Hematopoietic multipotent progenitor cell (in vitro differentiated cells): ENCODE measurements at places on chromosomes 2 and 18.

DNA sequence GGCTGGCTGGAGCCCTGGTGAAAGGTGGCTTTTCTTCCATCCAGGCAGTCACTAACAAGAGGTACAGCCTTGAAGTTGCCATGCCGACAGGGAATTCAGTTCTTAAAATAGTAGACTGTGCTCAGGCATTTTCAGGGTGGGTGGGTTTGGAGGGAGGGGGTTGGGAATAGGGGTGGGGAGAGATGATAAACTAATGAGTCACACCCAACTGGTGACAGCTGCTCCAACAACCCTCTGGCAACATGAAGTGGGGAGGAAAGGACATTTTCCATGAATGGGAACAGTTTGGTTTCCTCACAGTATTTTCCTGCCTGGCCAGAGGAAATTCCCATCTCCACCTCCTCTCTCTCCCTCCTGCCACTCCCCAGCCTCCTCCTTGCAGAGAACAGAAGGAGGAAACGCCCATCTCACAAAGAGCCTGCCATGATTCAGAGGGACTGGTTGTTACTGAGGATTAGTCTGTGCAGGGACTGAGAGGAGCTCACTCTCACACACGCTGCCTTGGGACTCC is 113.0 kb upstream of the SLC1A4 start:
- no peak for DNase-seq

DNA sequence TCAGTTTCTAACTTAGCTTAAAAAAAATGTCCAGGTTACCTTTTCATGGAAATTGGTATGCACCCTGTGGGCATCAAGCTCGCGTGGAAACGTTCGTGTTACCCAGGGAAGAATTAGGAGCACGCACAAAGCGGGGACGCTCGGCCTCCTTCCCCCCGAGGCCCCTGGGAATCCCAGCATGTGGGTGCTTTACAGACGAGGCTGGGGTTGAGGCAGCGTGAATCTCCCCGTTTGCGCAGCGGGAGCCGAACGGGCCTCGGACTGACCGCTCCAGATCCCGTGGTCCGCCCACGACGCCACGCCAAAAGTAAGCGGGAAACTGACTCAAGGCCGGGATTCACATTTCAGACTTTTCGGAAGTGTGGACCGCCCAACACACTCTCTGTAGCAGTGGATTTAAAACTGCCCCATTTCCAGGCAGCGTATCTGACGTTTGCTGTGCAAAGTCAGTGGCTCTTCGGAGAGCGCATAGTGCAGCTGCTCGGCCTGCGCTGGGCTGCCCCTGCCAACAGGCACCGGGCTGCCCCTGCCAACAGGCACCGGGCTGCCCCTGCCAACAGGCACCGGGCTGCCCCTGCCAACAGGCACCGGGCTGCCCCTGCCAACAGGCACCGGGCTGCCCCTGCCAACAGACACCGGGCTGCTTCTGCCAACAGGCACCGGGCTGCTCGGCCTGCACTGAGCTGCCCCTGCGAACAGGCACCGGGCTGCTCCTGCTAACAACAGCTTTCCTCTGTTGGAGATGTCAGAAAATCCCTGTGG is 49.7 kb downstream of the SH3YL1 start:
- no peak for DNase-seq

GRCh38 chr2:206942592-206943478 is 3.5 kb downstream of the CPO start:
- DNase-seq = no peak

GRCh38 chr2:188610050-188610444 is 318.4 kb downstream of the GULP1 start:
- no peak for DNase-seq

DNA sequence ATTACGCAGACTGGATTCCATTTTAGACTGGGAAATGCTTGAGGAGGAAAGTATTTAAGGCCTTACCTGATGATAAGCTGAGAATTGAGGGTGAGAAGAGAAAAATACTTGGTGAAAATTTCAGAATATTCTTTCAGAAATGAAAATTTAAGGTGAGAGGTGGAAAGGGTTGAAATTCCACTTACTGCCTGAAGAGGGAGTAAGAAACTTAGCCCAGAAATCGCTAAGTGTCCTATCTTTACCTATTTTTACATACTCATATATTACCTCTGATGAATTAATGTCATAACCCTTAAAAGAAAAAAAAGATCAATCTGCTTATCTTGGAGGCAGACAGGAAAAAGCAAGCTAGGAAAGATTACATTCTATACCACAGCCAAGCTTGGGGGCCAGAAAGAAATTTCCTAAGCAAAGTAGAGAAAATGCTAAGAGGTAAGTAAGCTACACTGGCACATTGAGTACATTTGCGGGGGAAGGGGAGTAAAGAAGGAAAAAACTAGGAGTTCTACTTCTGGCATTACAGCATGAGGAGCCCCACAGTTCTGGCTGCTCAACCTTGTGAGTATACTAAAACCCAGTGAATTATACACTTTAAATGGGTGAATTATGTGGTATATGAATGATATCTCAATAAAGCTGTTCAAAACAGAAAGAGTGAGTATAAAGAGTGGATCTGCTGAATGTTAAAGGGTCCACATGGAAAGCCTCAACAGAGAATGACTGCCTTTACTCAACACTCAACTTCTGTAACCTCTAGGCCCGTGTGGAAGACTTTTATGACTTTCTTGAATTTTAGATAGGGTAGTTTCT is 33.8 kb downstream of the SMC6 start:
- peak; percentile 25 for DNase-seq

GRCh38 chr2:203690441-203691047 is 15.9 kb upstream of the CD28 start:
- DNase-seq = no peak

- no peak for DNase-seq
Observed at GRCh38 chr2:55840460-55840859, 83.1 kb downstream of the EFEMP1 start.

DNA sequence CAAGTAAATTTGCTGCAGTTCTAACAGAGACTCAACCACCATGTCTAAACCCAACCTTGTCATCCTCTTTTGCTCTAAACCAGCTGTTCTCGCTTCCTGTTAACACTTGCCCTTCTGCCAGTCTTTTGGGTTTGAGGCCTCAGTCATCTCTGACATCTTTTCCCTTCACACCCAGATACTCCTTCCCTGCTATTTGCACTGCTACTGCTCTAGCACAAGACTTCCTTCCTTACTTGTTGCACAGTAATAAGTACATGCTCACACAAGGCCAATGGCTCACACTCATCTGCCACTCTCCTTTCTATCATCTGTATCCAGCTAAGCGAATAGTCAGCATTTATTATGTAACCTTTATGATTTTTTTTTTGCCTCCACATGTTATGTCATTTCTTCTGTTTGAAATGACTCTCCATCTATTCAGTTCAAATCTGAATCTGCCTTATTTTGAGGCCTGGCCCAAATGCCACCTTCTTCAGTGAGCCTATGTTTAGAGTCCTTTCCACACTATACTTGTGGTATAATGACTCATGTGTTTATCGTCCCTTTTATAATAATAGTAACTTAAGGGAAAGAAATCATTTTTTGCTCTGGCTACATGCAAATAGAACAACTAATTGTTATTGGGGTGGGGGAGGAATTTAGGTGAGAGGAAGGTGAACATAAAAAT is 22.5 kb upstream of the CDKL4 start:
- DNase-seq = no peak

DNA sequence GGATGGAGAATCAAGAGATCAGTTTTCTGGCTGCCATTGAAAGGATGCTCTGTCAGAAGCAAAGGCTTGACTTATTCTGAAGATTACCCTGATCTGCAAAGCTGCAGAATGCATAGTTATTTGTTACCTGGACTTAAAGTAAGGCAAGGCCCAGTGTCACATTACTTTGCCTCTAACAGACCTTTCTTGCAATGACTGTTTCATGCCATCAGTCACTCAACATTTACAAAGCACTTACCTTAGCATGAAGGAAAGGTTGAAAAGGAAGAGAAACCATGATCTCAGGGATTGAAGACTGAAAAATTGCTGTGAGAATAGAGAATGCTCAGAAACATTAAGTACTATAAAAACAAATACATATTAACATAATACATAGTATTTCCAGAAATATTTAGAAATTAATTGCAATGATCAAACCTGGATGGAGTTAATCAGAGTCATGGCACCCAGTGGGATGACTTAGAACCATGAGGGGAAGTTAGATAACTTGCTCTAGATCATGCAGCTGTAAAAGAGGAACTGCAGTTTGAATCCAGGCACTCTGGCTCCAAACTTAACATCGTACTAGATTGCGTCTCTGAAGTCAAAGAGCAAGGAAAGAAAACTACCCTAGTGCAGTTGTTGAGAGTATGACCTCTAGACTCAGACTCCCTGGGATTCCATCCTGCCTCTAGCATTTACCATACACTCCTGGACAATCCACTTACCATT is 26.5 kb upstream of the FAM117B start:
- DNase-seq = peak; percentile 20

- DNase-seq = peak; percentile 3
Observed at GRCh38 chr18:77749089-77749488, 499.4 kb downstream of the GALR1 start.

GRCh38 chr18:4211111-4211837 is 243.8 kb downstream of the DLGAP1 start:
- DNase-seq = no peak

- no peak for DNase-seq
Observed at GRCh38 chr2:32271063-32271462, 6.4 kb upstream of the NLRC4 start.

DNA sequence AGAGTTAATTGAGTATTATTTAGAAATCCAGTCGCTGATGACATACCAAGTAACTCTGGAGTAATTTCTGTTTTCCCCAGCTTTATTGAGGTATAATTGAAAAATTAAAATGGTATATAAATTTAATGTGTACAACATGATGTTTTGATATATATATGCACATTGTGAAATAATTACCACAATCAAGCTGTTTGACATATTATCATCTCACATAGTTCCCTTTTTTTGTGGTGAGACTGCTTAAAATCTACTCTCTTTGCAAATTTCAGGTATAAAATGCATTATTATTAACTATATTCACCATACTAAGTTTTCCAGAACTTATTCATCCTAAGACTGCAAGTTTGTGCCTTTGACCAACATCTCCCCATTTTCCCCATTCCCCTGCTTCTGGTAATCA is 25.0 kb upstream of the SPAG16 start:
- DNase-seq = no peak

GRCh38 chr2:215269397-215270117 is 42.3 kb upstream of the ATIC start:
- peak; percentile 86 for DNase-seq

DNA sequence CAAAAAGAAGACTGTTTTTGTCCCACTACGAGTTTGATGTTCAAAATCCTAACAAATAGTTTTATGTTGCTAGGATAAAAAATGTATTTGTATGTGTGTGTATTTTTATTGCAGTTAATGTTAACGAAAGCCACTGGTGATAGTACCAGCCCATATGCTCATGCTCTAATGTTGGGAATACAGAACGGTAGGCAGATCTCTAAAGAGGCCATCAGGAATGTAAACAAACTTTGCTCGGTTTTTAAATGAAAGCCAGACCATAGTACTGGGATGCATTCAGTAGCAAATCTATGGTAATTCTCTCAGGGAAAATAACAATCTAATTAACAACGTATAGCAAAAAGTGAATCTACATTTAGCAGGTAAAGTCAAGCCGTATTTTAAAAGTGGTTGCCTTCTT is 208.1 kb downstream of the NEDD4L start:
- no peak for DNase-seq

- no peak for DNase-seq
Observed at GRCh38 chr2:129902731-129903585, 76.5 kb upstream of the RAB6C start.

DNA sequence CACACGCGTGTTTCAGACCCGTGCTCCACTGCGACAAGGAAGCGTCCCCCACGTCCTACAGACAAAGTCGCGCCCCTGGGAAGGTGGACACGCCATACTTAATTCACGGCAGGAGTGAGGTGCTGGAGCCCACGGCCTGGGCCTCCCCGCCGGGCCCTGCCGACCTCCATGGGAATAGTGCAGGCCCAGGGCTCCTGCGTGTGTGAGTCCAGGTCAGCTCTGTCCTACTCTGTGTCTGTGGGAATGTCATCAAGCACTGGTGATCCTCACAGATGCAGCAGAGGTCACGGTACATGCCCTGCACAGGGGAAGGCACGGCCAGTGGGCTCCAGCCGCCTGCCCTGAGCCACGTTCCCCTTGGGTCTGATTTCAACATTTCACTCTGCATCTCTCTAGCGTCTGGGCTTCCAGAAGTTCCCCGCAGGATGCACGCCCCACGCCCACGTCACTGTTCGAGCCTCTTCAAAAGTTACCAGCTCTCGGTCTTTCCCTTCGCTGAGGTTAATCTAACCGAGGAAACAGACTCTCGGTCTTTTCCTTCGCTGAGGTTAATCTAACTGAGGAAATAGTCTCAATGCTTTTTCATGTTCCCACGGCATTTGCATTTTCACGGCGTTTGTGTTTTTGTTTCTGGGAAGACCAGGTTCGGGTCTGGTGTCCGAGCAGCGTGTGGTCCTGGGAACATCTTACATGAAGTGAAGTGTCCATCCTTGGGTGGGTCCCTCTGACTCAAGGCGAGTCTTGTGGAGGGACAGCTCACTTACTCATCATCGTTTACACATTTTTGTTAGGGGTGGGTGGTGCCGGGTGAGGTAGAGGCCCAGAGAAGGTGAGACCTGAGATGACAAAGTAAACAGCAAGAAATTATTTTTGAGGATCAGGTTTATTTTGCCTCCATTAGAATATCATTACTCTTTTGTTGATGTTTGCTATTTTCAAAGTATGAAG is 157.3 kb upstream of the ALKAL2 start:
- DNase-seq = peak; percentile 36

DNA sequence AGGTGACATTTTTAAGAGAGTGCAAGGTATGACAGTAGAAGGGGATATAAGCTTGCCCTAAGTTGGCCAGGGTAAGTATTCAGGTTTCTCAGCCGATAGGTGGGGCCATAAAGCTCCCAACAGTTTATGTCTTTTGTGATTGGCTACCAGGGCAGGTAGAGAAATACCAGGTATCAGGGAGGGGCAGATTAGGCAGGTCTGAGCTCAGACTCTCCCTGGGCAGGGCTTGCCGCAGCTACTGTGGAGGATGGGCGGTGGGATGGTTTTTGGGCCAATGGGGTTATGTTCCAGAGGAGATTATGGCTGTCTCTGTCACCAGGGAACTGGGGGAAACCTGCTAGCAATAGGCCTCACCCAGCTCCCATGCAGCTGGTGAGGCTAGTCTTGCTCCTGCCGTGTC is 211.6 kb downstream of the PTH2R start:
- no peak for DNase-seq

GRCh38 chr2:222330910-222331309 is 32.1 kb upstream of the PAX3 start:
- DNase-seq = no peak
